Melanocyte of skin (primary cell): ENCODE measurements at places on chromosomes 1 and 21. TPM values are rescaled to one million over a fixed set of nuclear protein-coding genes. Genes with fewer than 3 reads are reported as not detected.

The OR2G6 gene
- total RNA-seq, result not detected in 2 replicates

The ST6GALNAC3 gene
- 50.0 and 87.8 TPM in 2 replicates for total RNA-seq

The PTCH2 gene
- total RNA-seq, result under 0.01 and 0.33 TPM in 2 replicates

The LGR6 gene
- not detected in 2 replicates for total RNA-seq
